ENCODE measurements at places on chromosomes 11 and 22.
A peak's percentile ranks its signal among the peaks of the same experiment; 100 is the strongest.

- no peak for DNase-seq
These were observed 627 bp downstream of the JRKL start for GRCh38 chr11:96390488-96390792.

- no peak for DNase-seq
These were observed 23.0 kb downstream of the FDX1 start for GRCh38 chr11:110452720-110453119.

GRCh38 chr11:13721760-13722159, 53.3 kb downstream of the FAR1 start:
- no peak for DNase-seq

GRCh38 chr22:17948101-17948500, 76.3 kb downstream of the MICAL3 start:
- no peak for DNase-seq

- DNase-seq = no peak
These were observed 26.7 kb downstream of the MOB2 start for GRCh38 chr11:1459764-1460395.

GRCh38 chr11:58286249-58286648, 18.2 kb upstream of the OR10W1 start:
- peak; percentile 24 for DNase-seq

DNA sequence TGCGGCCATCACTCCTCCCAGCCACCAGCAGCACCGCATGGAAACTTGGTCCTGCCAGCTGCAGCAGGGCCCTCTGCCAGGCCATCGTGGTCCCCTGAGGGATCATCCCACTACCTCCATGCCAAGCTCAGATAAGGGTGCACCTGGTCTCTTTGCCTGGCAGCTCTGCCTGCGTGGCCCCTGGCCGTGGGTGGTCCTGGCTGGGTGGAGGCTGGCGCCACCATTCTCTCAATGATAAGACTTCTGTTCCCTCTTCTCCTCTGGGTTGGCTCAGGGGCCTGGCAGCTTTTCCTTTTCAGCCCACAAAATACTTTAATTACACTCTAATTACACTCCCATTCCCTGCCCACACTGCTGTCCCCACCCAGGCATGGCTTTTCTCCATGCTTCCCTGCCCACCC, 26.8 kb upstream of the TSKU start:
- DNase-seq = no peak
